Activated CD4-positive, alpha-beta T cell treated with anti-CD3 and anti-CD28 coated beads for 4 hours (primary cell): ENCODE measurements at places on chromosomes 12 and 14.

- DNase-seq = no peak
These were observed 7.3 kb upstream of the KIF26A start for GRCh38 chr14:104130974-104131651.

- no peak for DNase-seq
These were observed 178.8 kb downstream of the CEP128 start for GRCh38 chr14:80762641-80763228.

DNA sequence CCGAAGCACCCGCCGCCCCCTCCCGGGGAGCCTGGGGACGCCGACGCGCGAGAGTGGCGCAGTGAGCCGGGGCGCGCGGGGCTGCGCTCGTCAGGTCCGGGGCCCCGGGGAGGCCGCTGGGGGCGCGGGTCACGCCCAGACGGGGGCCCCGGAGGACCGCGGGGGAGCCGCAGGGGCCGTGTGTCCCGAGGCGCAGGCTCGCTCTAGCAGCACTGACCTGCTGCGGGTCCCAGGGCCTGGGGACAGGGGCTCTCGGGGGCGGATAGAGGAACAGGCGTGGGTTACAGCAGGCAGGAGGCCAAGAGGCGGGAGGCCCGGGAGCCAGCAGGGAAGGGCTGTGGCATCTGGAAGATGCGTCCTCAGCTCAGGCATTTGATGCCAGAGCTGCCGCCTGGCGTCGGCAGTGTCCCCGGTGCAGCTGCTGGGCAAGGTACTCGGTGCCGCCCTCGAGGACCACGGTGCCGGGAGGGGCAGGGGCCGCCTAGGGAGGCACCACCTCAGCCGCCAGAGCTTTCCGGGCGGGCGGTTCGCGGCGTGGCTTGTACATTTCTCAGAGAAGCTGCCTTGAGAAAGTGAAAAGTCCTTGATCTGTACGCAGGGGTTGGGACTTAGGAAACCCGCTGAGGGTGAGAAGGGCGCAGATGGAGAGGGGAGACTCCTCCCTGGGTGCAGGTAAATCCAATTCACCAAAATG is 1.2 kb downstream of the WNT5B start:
- no peak for DNase-seq

DNA sequence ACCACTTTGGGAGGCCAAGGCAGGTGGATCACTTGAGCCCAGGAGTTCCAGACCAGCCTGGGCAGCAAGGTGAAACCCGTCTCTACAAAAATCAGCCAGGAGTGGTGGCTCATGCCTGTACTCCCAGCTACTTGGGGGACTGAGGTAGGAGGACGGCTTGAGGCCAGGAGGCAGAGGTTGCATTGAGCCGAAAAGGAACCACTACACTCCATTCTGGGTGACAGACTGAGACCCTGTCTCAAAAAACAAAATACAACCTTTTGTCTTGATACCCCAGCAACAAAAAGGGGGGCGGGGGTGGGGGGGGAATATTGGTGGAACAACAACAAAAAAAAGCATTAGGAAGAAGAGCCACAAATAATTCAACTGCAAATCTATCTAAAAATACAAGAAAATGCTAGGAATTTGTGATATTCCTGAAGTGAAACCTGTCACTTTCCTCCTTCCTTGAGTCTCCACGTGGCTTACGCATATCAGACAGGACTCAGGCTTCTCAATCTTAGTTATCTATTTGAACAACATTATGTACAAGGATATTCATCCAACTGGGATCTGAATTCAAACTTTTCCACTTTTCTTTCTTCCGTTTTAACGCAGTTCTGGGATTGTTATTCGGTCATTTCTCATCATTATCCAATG is 1.3 kb downstream of the R3HDM2 start:
- DNase-seq = no peak

DNA sequence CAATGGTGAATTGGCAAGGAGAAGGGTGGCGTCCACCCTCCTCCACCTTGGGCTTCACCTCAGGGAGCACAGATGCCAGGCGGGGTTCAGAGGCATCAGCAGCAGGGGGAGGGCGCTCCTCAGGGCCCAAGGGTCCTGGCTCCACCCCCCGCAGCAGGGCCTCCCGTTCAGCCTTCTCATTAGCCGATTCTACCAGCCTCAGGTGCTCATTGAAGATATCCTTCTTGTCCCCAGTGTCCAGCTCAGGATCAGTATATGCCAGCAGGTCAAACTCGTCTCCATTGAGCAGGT is 19.3 kb upstream of the PRKAG1 start:
- DNase-seq = no peak

DNA sequence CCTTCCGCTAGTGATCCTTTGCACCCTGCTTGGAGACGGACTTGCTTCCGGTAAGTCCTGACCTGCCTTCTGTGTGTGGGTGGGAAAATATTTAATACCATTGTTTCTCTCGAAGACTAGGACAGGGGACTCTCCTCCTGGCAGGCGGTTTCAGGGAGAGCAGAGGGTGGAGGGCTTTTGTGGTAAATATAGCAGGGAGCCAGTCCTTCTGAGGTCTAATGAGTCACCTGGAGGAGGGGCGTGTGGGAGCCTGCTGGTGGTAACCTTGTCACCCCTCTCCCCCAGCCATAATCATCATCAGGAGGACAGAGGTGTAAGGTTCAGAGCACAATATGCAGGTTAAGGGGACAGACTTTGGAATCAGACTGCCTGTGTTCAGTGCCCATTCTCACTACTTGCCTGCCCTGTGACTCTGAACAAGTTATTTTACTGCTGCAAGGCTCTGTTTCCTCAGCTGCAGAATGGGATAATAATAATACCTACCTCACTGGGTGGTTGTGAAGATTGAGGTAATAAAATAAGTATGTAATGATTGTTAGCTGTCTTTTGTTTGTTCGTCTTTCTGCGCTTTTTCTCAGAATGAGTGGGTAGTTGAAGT is 47.4 kb downstream of the SUSD6 start:
- peak; percentile 42 for DNase-seq

DNA sequence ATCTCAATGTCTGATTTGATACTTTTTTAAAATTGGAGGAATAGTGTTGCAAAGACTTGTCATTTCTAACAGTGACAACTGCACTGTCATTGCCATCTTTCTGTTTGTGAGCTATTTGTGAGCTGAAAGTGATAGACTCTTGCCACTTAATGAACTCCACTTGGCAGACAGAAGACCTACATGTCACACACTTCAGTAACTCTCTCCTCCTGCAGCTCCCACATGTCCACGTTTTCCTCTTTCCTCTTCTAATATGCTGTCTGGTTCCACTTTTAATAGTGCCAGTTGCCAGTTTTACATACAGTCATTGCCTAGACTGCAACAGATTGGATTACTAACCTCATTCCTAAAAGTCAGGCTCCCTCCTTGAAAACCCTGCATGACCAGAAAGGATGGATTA is 121.5 kb downstream of the CAPZA3 start:
- no peak for DNase-seq

GRCh38 chr12:124392667-124393413 is 97.9 kb downstream of the RFLNA start:
- no peak for DNase-seq

GRCh38 chr12:91616416-91616815 is 433.8 kb upstream of the DCN start:
- no peak for DNase-seq

DNA sequence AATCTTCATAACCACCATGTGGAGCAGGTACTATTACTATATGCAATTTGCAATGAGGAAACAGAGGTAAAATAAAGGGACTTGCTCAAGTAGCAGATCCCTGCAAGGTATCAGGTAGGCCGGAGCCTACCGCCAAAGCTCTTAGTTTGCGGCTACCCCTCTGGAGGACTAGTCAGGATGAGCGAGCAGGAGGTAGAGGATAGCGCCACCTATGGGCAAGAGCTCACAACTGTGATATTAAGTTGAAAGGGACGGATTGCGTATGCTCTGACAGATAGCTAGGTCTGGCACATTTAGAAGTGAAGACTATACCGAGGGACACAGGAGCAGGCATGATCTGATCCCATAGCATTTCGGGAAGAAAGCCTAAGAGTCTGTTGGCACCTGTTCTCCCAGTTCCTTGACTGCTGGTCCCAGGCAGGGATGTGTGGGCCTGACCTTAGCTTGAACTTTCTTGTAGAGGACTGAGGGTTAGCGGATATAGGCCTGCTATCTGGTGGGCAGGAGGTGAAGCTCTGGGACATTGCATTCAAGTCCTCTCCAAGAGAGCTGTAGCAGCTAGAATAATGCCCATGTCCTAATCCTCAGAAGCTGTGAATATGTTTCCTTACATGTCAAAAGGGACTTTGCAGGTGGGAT is 48.0 kb downstream of the SLC17A8 start:
- no peak for DNase-seq

DNA sequence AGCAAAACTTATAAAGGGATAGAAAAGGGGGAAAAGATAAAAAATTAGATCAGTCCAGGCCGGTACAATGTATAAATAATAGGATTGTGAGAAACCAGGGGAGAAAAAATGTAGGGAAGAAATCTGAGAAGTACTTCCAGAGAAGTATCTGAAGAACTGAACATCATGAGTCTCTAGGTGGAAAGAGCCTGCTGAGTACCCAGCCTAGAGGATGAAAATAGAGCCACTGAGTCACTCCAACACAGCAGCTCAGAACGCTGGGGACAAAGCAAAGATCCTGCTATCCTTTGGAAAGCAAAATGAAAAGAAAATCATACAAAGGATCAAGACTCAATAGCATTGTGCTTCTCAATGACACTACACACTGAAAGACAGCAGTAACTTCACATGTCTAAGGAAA is 138.0 kb downstream of the ANO6 start:
- DNase-seq = no peak

GRCh38 chr12:46160981-46161690 is 107.7 kb downstream of the SLC38A1 start:
- no peak for DNase-seq

DNA sequence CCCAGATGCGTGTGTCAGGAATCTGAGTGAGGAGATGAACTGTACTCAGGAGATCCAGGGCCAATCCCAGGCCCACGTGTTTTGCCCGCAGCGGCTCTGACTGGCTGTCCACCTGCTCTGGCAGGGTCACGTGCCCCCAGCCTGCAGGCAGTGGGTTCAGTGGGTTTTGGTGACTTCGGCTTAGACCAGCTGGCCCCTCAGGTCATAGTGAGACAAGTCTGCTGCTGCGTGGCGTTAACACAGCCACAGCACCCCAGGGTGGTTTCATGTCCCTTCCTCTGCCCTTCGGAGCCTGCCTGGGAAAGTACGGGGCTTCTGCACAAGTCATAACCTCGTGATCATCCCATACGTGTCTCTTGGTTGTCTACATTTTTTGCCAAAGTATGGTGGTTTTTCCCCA is 2.6 kb downstream of the FBRSL1 start:
- no peak for DNase-seq

GRCh38 chr14:65937079-65937959 is 524.8 kb downstream of the FUT8 start:
- DNase-seq = no peak

- no peak for DNase-seq
These were observed 521.5 kb downstream of the FUT8 start for GRCh38 chr14:65934070-65934435.

DNA sequence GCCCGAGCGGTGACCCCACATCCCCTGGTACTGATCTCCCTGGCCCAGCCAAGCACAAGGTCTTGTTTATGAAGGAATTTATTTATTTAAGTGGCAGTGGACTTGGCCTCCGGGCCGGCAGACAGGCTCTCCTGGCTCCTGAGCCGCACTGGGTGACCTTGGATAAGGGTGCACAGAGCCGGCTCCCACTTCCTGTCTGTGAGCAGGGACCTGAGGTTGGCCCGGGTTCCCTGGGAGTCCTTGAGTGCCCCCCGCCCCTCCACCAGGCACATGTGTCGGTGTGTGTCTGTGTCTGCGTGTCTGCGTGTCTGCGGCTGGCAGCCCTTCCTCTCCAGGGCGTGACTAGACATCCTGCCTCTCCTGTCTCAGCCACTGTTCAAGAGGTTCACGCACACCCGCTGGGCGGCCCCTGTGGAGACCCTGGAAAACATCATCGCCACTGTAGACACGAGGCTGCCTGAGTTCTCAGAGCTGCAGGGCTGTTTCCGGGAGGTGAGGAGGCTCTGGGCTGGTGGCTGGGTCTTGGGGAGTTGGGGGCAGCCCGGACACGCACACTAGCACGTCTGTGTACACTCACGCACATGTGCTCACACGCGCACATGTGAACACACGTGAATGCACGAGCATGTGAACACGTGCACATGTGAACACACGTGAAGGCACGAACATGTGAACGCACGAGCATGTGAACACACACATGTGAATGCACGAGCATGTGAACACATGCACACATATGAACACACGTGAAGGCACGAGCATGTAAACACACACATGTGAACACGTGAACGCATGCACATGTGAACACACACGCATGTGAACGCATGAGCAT is 9.3 kb downstream of the TNFAIP2 start:
- DNase-seq = no peak

- no peak for DNase-seq
These were observed 11.2 kb downstream of the SDS start for GRCh38 chr12:113392520-113392919.

GRCh38 chr12:119589634-119590033 is 3.9 kb upstream of the TMEM233 start:
- DNase-seq = no peak

DNA sequence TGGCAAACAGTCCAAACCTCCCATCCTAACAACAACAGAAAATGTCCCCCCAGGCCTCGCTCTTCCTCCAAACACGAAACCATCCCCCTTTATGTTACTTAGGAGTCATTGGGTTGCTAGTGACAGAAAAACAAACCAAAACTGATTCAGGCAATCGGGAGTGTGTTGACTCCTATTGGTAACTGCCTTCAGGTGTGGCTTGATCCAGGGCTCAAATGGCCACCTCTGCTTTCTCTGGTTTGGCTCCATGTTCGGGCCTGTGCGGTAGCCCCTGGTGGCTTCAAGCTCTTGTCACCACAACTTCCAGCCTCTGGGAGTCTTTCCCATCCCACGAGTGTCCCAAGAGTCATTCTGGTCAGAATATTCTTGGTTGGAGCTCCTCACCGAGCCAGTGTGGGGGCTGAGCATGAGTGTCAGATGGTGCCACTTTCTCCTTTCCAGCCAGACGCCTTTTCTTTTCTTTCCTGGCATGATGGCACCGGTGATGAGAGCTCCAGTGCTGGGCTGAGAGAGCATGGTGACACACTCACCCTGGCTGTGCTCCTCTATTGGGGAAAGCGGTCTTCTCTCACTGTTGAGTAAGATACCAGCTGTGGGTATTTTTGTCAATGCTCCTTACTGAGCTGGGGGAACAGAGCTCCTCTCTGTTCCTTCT is 38.6 kb downstream of the NOC4L start:
- DNase-seq = no peak

- no peak for DNase-seq
These were observed 58.0 kb downstream of the PAPLN start for GRCh38 chr14:73295198-73295796.

- DNase-seq = no peak
These were observed 85.9 kb downstream of the TTC8 start for GRCh38 chr14:88910386-88910785.

GRCh38 chr12:26125400-26126339 is 833 bp upstream of the BHLHE41 start:
- DNase-seq = peak; percentile 12

- no peak for DNase-seq
These were observed 115.0 kb downstream of the AKAP6 start for GRCh38 chr14:32443890-32444661.
